Colonic mucosa (tissue), 4 donors: ENCODE measurements at places on chromosomes 2 and 18. TPM values are rescaled to one million over a fixed set of nuclear protein-coding genes. Genes with fewer than 3 reads are reported as not detected.

The RBM44 gene
- total RNA-seq: 0.35 TPM

The ZNF396 gene
- total RNA-seq: 3.6 TPM

The ZNF804A gene
- not detected for total RNA-seq

The PROC gene
- total RNA-seq: 3.4 TPM

The TCF23 gene
- total RNA-seq: 0.07 TPM

The SLC9A2 gene
- 76.2 TPM for total RNA-seq

The DSG1 gene
- total RNA-seq: not detected

- H3K4me1 ChIP-seq: no peaks in the 10 kb centered on the region
- no peaks in the 10 kb centered on the region for H3K36me3 ChIP-seq
- no peak for DNase-seq
- H3K27ac ChIP-seq: no peak overlapping the region
- H3K27me3 ChIP-seq: no peaks in the 10 kb centered on the region
- H3K4me3 ChIP-seq: no peak overlapping the region
Observed at GRCh38 chr2:217004656-217005055, 144.8 kb upstream of the TNP1 start.

DNA sequence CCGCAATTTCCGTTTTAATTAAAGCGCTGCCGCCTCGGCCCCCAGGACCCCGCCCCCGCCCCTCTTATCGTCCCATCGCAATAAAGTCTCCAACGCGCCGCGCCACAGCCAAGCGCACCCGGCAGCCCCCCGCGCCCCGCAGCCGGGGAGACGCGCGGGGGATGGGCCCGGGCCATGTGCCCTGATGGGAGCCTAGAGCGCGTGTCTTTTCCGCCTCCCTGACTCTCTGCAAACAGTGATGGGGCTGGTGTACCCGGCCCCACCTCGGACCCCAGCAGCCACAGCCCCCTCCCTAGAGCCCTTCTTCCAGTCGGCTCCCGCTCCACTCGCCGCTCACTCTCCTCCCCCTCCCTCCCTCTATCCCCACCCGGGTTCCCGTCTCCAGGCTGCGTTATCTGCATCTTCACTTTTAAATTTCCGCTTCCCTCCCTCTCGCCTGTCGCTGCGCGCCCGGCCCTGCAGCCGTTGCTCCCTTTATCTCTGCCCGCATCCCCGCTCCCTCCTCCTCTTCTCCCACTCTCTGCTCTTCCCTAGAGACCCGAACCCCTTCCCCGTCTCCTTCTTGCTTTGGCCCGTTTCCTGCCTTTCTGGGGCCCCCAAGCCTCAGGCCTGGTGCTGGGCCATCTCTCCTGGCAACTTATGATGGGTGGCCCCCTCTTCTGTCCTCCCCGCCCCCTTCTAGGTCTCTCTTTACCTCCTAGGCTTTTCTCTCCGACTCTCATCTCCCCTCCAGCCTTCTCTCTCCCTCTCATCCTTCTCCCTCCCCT, 524 bp upstream of the FEV start:
- H3K27ac ChIP-seq: no peak overlapping the region
- no peak for DNase-seq
- H3K4me1 ChIP-seq: peaks cover 9% of the 10 kb centered on the region
- peaks cover 95% of the 10 kb centered on the region for H3K27me3 ChIP-seq

GRCh38 chr2:72980535-72981217, 63.4 kb downstream of the EMX1 start:
- no peaks in the 10 kb centered on the region for H3K27me3 ChIP-seq
- H3K4me1 ChIP-seq: no peaks in the 10 kb centered on the region
- no peak overlapping the region for H3K27ac ChIP-seq

GRCh38 chr2:211854832-211855231, 683.8 kb downstream of the ERBB4 start:
- H3K27ac ChIP-seq: no peak overlapping the region
- no peak overlapping the region for H3K4me3 ChIP-seq

GRCh38 chr2:190840569-190841172, 40.0 kb upstream of the GLS start:
- no peak for DNase-seq
- H3K27me3 ChIP-seq: no peaks in the 10 kb centered on the region
- H3K4me3 ChIP-seq: no peak overlapping the region
- no peaks in the 10 kb centered on the region for H3K36me3 ChIP-seq
- H3K4me1 ChIP-seq: no peaks in the 10 kb centered on the region
- no peak overlapping the region for H3K27ac ChIP-seq

GRCh38 chr2:142926445-142926844, 49.0 kb downstream of the KYNU start:
- no peaks in the 10 kb centered on the region for H3K4me1 ChIP-seq
- no peaks in the 10 kb centered on the region for H3K27me3 ChIP-seq
- no peak overlapping the region for H3K4me3 ChIP-seq
- H3K27ac ChIP-seq: no peak overlapping the region
- H3K36me3 ChIP-seq: no peaks in the 10 kb centered on the region

- H3K4me3 ChIP-seq: no peak overlapping the region
- no peak for DNase-seq
- no peaks in the 10 kb centered on the region for H3K4me1 ChIP-seq
Observed at GRCh38 chr2:207352978-207353671, 176.6 kb upstream of the CREB1 start.

GRCh38 chr2:200640176-200640575, 54.4 kb downstream of the AOX1 start:
- DNase-seq: no peak
- H3K4me1 ChIP-seq: no peaks in the 10 kb centered on the region
- no peak overlapping the region for H3K27ac ChIP-seq
- H3K27me3 ChIP-seq: no peaks in the 10 kb centered on the region
- H3K36me3 ChIP-seq: no peaks in the 10 kb centered on the region

DNA sequence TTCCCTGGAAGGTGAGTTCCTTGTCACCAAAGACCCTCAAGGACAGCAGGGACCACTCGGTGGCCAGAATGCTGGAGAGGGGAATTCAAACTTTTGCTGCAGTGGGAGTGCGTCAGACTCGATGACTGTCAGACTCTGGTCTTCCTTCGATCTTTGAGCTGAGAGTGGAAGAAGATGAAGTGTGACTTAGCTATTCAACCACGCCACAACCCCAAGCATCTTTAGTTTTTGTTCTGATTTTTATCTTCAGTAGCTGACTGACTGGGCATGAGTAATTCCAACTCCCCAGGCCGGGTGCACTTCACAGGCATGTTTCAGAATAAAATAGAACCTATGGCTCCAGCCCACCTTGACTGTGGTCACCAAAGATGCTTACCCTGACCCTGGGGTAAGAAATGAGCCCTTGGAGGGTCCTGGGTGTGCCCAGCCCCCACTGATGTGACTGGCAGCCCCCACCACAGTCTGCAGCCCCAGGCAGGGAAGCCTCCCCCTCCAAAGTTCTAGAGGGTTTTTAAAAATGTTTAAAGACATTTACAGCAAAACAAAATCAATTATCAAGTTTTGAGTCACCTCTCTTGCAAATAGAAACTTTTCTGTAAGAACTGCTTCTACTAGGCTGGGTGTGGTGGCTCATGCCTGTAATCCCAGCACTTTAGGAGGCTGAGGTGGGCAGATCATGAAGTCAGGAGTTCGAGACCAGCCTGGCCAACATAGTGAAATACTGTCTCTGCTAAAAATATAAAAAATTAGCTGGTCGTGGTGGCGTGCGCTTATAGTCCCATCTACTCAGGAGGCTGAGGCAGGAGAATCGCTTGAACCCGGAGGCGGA, 24.9 kb upstream of the YWHAQ start:
- no peaks in the 10 kb centered on the region for H3K4me1 ChIP-seq
- no peak for DNase-seq
- H3K27me3 ChIP-seq: no peaks in the 10 kb centered on the region

GRCh38 chr18:74944676-74945075, 264.3 kb downstream of the PTGR3 start:
- no peaks in the 10 kb centered on the region for H3K36me3 ChIP-seq
- H3K27me3 ChIP-seq: no peaks in the 10 kb centered on the region
- no peaks in the 10 kb centered on the region for H3K4me1 ChIP-seq
- no peak overlapping the region for H3K27ac ChIP-seq
- DNase-seq: no peak

DNA sequence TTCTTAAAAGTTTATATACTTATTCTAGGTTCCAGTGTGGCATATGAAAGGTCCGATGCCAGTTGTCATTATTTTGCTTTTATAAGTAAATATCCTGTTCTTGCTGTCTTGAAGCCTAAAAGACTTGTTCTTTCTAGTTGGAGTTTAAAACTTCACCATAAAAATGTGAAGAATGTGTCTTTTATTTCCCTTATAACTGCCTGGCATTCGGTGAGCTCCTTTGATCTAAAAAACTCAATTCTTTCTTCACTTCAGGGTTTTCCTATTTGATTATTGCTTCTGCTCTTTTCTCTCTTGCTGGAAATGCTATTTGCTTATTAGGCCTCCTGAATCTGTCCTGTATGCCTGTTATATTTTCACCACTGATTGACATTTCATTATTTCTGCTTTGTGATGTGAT, 51.6 kb downstream of the TSPYL6 start:
- H3K4me1 ChIP-seq: no peaks in the 10 kb centered on the region
- no peaks in the 10 kb centered on the region for H3K27me3 ChIP-seq
- DNase-seq: no peak
- H3K36me3 ChIP-seq: no peaks in the 10 kb centered on the region
- H3K27ac ChIP-seq: no peak overlapping the region

DNA sequence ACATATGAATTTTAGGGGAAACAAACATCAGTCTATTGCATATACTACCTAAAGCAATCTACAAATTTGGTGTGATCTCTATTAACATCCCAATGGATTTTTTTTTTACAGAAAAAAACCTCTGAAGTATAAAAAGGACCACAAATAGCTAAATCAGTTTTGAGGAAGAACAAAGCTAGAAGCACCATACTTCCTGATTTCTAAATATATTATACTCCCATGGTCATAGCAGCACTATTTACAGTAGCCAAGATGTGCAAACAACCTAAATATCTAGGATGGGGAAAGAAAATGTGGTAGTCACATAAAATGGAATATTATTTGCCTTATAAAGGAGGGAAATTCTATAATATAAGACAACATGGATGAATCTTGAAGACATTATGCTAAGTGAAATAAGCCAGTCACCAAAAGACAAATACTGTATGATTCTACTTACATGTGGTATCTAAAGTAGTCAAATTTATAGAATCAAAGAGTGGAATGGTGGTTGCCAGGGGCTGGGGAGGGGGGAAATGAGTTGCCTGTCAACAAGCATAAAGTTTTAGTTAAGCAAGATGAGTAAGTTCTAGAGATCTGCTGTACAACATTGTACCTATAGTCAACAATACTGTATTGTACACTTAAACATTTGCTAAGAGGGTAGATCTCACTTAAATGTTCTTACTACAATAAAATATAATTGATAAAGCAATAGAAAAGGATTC, 17.6 kb upstream of the CASP8 start:
- no peak overlapping the region for H3K27ac ChIP-seq
- no peak for DNase-seq
- no peaks in the 10 kb centered on the region for H3K27me3 ChIP-seq

DNA sequence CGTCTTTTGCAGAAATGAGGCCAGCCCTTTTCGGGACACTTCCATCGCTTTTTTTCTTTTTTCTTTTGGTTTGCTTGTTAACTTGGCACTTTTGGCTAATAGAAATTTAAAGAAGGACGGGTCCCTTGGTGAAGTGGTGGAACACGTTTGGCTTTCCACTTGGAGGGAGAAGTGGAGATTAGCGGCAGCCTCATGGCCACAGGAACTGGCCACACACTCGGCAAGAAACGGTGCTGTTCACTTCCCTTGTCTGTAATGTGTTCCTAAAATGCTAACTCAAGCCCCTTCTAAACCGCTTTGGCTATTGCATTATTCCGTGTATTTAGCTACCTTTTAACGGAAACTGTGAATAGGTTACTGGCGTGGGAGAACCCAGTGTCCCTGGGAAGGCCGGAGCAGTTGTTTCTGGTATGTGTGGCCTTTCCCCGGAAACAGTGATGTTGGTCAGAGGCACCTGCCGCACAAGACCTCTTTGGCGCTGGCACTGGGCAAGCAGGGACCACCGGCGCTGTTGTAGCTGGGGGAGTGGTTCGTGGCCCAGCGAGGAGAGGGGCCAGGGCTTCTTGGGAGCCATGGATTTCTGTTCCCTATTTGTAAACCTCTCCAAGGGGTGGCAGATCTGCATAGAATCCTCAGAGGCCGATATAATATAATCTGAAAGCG, 981 bp downstream of the RAMP1 start:
- H3K4me1 ChIP-seq: no peaks in the 10 kb centered on the region
- H3K36me3 ChIP-seq: no peaks in the 10 kb centered on the region
- no peaks in the 10 kb centered on the region for H3K27me3 ChIP-seq
- no peak for DNase-seq
- H3K27ac ChIP-seq: peak overlapping the region; percentile 53

GRCh38 chr18:49167084-49167483, 216.3 kb upstream of the SMAD7 start:
- no peak overlapping the region for H3K4me3 ChIP-seq
- no peak overlapping the region for H3K27ac ChIP-seq
- DNase-seq: no peak

DNA sequence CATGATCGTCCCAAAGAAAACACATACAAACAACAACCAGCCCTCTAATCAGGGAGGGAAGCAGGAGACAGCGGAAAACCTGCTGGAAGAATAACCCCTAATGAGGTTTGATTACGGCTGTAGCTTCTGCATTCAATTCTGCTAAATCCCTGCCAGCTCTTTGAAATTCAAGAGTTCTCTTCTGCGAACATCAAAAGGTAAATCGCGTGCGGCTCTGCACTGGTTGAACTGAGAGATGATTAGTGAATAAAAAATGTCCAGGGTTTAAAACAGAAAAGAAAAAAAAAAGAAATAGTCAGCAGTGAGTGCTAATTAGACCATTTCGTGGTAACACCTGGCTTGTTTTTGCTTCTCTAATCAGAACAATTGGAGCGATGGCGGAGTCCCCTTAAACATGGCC, 153.0 kb upstream of the CAPN13 start:
- H3K27ac ChIP-seq: no peak overlapping the region
- DNase-seq: no peak
- no peaks in the 10 kb centered on the region for H3K36me3 ChIP-seq
- no peaks in the 10 kb centered on the region for H3K27me3 ChIP-seq
- no peaks in the 10 kb centered on the region for H3K4me1 ChIP-seq
- no peak overlapping the region for H3K4me3 ChIP-seq

DNA sequence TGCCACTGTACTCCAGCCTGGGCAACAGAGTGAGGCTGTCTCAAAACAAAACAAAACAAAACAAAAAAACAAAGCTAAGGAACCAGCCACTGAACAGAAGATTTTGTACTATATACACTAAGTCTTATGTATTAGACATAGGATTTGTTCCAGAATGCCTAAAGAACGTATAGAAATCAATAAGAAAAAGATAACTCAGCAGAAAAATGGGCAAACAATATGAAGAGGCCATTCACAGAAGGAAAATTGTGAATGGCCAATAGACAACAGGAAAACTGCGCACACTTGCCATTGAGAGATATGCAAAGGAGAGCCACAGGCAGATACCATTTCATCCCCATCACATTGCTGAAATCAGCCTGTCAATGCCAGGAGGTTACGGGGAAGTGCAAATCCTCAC, 14.9 kb upstream of the UBE2F start:
- H3K4me3 ChIP-seq: no peak overlapping the region
- no peak for DNase-seq
- H3K4me1 ChIP-seq: no peaks in the 10 kb centered on the region
- no peak overlapping the region for H3K27ac ChIP-seq

DNA sequence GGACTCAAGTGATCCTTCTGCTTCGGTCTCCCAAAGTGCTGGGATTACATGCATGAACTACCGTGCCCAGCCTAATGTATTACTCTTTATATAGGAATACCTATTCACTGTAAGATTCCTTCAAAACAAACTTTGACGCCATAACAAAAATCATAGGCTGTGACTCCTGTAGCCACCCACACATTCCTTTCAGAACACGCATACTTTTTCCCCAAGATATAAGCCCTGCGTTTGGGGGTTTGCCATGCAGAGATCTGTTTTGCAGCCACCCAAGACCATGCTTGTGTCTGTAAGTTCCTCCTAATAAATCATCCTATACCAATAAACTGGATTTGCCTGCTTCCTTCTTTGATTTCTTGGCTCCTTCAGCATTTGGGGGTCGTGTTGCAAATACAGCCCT, 46.0 kb upstream of the STON1 start:
- no peaks in the 10 kb centered on the region for H3K27me3 ChIP-seq
- H3K4me3 ChIP-seq: no peak overlapping the region
- DNase-seq: no peak
- no peak overlapping the region for H3K27ac ChIP-seq
